ENCODE measurements at places on chromosomes 4 and X.

DNA sequence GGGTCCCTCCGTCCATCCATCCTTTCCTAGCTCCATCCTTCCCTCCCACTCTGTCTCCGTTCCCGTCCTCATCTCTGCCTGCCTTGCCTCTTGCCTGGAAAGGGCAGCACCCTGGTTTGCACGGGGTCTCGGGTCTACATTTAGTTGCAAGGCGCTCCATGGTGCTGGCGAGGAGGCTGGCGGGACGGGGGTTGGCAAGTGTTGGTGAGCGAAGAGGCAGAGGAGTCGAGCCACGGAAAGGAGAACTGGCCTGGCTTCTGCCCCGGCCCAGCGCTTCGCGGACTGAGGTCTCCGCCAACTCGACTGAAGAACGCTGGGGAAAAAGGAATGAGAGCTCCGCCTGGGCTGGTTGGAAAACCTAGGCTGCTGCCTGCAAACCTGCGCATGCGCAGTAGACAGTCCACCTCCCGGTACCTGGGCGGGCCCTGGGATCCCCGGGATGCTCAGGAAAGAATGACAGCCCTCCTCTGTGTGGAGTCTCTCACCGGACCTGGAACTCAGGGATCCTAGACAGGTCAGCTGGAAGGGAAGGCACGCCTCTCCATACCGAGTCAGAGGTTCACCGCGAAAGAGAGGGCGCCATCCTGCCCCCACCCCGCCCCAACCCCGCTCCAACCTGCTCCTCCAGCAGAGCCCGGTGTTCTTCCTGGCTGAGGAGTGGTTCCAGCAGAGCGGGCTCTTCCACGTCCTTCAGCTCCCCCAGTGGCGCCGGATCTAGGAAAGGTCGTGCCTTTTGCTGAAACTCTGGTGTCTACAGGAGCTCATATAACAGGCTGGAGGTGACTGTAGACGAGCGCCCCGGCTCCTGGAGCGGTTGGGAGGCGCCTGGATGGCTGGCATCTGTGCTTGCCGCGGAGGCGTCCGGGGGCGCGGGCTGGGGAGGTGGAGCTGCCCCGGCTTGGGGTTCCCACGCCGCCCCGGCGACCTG lies 6.0 kb downstream of the FRG2 start:
- DNase-seq: no peak

DNA sequence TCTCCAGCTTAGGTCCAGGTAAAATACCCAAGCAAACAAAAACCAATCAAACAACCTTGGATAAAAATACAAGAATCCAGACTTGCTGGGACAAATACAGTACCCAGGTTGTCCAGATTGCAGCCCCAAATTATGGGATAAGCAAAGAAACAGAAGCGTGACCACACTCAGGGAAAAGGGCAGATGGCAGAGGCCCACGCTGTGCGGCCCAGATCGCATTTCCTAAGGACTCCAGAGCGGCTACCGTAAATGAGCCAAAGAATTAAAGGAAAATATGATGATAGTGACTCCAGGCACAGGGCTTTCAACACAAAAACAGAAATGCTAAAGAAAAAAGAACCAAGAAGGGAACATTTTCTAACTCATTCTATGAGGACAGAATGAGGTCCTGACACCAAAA lies 50.3 kb downstream of the FGFRL1 start:
- no peak for DNase-seq

- DNase-seq: no peak
Observed at GRCh38 chr4:7649741-7650531, 215.2 kb upstream of the PSAPL1 start.

- DNase-seq: no peak
Observed at GRCh38 chr4:1616557-1616930, 67.6 kb downstream of the FAM53A start.

- no peak for DNase-seq
Observed at GRCh38 chr4:79528241-79528706, 120.2 kb upstream of the GK2 start.

DNA sequence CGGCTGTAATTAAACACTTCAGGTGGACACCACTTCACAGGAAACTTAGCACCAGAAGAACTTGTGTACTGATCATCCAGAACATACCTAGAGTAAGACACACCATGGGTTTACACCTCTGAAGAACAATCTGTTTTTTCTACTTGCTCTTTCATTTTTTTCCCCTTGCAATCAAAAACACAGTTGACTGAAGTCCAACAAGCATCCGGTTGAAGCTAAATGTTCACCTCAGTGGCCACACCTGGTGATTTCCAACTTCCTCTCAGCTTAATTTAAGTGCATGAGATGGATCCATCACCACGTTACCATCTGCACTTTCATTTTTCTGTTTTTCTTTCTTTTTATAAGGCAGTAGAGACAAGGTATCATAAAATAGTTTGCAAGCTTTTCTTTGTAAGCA lies 4.9 kb upstream of the TXK start:
- DNase-seq: no peak

GRCh38 chrX:13440176-13440575 lies 120.3 kb upstream of the ATXN3L start:
- no peak for DNase-seq

GRCh38 chr4:1413687-1414479 lies 7.6 kb upstream of the NKX1-1 start:
- no peak for DNase-seq

- DNase-seq: no peak
Observed at GRCh38 chr4:90718931-90719330, 591.7 kb downstream of the CCSER1 start.

- no peak for DNase-seq
Observed at GRCh38 chr4:184728858-184729257, 5.0 kb downstream of the CENPU start.

- no peak for DNase-seq
Observed at GRCh38 chr4:76341063-76341462, 34.5 kb downstream of the STBD1 start.

GRCh38 chrX:16212024-16212423 lies 44.7 kb downstream of the MAGEB17 start:
- DNase-seq: no peak

GRCh38 chr4:76823495-76823894 lies 74.4 kb downstream of the SOWAHB start:
- DNase-seq: no peak

GRCh38 chr4:1471443-1472147 lies 65.4 kb upstream of the NKX1-1 start:
- no peak for DNase-seq

- no peak for DNase-seq
Observed at GRCh38 chr4:52799813-52800212, 48.6 kb upstream of the ERVMER34-1 start.

GRCh38 chr4:153679486-153679885 lies 4.6 kb upstream of the TLR2 start:
- DNase-seq: no peak

DNA sequence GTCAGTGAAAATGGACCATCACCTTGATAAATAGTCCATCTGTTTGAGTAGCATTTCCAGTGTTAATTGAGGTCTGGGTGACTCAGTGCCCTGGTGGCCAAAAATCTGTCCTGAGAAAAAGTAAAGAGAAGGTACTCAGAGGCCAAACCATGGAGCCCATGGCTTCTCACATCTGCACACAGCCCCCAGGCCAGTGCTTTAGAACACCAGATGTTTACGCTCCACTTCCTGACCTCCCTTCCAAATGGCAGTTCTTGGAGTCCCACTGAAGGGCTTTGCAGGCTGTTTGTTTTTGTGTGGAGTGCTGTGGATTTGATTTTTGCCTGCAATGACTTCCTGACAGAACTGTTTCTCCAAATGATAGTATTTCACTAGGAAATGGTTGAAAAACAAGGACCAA lies 60.2 kb upstream of the GPC4 start:
- DNase-seq: no peak

GRCh38 chr4:115515772-115516171 lies 402.4 kb upstream of the NDST4 start:
- DNase-seq: no peak

DNA sequence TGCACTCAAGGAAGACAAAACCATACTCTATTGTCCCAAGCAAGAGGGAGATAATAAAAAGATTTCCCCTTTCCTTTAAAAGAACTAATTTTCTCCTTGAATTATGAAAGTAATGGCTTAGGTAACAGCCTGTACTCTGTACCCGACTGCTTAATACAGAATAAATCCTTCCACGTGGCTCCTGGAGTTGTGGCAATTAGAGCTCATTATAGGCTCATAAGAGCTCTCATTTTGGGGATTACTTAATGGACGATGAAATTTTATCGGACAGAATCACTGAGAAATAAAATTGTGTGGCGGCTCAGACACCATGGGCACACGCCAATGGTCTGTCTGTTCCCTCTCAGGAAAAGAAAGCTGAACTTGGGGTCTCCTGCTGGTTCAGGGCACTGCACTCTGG lies 2.8 kb upstream of the GSX2 start:
- DNase-seq: no peak

DNA sequence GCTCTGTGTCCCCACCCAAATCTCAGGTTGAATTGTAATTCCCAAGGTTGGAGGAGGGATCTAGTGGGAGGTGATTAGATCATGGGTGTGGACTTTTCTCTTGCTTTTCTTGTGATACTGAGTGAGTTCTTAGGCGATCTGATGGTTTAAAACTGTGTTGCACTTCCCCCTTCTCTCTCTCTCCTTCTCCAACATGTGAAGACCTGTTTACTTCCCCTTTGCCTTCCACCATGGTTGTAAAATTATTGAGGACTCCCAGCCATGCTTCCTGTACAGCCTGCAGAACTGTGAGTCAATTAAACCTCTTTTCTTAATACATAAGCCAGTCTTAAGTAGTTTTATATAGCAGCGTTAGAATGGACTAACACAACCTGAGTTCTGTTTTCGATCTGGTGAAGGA lies 738.2 kb downstream of the ARAP2 start:
- DNase-seq: no peak

DNA sequence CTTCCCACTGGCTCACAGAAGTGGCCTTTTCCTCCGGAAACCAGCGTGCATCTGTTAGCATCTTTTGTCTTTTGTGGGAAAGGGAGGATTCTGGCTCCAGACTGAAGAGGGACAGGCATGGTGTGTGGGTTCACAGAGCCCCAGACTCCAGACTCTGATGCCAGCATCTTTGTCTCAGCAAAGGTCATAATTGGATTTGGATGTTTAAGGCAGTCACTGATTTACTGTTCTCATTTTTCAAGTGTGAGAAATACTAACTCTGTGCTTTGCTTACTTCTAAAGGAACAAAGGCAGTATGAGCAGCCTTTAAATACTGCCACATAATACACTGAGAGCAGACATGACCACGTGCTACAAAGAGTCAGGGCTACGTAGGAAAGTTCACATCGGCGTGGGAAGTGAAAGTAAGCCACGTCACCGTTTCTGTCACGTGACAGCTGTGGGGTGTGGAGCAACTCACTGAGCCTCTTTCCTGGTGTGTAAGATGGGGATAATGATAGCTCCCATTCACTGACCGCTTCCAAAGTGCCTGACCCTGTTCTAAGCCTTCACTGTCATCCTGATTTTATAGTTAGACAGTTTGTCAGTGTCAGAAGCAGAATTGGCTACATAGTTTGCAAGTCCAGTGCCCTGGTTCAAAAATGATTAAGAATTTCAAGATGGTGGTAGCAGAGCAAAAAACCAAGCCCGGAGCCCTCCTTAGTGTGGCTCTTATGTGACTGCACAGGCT lies 24.8 kb upstream of the TMSB4X start:
- no peak for DNase-seq

DNA sequence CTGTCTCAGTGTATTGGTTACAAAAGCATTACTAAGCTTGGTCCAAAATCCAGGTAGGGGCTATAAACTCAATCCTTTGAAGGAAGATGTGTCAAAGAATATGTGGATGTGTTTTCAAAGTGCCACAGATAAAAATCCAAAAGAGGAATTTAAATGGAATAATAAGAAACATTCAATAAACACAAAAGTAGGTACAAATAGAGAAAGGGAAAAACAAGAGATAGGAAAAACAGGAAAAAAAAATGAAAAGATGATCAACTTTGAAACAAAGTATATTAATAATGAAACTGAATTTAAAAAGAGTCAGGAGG lies 64.0 kb downstream of the PPP4R3C start:
- no peak for DNase-seq

DNA sequence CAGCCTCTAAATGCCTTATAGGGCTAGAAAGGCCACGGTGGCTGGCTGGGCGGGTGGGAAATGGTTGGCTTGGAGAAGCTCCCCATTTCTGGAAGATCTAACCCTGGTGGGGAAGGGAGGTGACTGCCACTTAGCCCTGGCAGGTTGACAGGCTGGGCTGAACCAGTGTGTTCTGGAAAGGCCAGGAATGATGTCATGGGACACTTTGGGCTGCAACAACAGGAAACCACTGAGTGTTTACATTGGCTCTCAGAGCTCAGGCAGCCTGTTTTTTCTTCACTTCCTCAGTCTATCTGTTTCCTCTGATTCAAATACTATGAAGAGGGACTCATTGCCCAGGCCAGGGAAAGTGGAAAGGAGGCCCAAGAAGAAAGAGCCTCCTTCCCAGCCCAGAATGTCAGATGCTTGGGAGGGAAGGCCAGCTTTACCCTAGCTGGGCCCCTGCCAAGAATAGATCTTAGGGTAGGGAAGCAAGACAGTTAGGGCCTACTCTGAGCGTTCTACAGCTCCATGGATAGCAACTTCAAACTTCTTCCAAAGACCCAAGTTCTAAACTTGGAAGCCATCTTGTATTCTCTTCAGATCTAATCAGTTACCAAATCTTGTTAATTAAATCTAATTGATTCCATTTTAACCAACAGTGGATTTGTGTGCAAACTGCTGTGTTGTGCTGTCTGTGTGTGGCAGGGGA lies 65.8 kb upstream of the MSN start:
- DNase-seq: no peak

- DNase-seq: no peak
Observed at GRCh38 chr4:123986268-123986798, 589.7 kb downstream of the SPRY1 start.

DNA sequence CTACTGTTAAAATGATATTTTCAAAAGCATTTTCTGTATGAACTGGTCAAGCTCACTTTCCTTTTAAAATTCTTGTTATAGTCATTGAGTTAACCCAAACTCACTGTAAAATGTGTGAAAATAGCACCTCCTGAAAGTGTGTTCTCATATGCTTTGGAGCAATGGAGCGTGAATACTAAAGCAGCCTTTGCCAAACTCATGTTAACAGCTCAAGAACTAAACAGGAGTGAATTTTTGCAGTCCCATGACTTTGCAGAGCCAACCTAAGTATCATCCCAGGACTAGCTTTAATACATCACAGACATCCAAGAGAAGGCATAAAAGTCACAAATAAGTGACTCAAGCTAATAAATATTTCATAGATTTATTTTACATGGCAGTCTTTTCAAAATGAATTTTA lies 2.3 kb downstream of the AMMECR1 start:
- DNase-seq: no peak

GRCh38 chr4:66187175-66187720 lies 517.0 kb upstream of the EPHA5 start:
- no peak for DNase-seq

- DNase-seq: no peak
Observed at GRCh38 chrX:97685753-97686152, 802.0 kb downstream of the RPA4 start.

GRCh38 chrX:31279359-31279758 lies 207.5 kb upstream of the FTHL17 start:
- DNase-seq: no peak

Data from NCI-H187 treated with DMSO at 0.1 percent for 48 hours (cell line).